ENCODE measurements at places on chromosomes 5 and 9.

GRCh38 chr9:650362-650761 lies 191.1 kb upstream of the DMRT1 start:
- DNase-seq: no peak

DNA sequence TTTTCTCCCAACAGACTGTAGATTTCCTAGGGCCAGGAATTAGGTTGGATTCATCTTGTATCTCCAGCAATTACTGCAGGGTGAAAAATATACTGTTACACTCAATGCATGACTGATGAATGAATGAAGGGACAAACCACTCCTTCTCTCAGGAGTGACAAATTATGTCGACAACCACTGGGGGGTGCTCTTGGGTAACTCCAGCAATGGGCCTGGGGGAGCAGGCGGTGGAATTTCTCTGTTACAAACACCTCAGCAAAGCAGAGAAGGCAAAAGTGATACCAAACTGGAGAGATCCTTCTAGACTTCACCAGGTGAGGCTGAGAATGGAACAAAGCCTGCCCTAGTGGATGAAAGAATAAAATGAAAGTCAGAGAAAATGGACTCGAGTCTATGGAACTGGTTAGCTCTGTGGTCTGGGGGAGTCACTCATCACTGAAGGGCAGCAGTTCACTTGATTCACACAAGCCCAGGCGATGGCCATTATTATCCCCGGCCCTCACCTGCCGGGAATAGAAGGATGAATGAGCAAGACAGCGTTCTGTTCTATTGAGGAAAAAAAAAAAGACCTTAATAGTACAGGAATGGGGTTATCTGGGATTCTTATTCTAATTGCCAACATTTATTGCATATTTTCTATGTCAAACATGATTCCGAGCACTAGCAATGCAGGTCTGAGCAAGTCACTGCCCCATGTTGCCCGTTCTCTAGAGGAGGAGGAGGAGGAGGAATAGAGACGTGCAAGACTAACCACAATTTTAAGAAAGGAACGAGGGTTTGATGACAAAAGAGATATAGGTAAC lies 341.1 kb downstream of the ASTN2 start:
- peak; percentile 81 for DNase-seq

- no peak for DNase-seq
These were observed 244.1 kb upstream of the TNC start for GRCh38 chr9:115362101-115362500.

DNA sequence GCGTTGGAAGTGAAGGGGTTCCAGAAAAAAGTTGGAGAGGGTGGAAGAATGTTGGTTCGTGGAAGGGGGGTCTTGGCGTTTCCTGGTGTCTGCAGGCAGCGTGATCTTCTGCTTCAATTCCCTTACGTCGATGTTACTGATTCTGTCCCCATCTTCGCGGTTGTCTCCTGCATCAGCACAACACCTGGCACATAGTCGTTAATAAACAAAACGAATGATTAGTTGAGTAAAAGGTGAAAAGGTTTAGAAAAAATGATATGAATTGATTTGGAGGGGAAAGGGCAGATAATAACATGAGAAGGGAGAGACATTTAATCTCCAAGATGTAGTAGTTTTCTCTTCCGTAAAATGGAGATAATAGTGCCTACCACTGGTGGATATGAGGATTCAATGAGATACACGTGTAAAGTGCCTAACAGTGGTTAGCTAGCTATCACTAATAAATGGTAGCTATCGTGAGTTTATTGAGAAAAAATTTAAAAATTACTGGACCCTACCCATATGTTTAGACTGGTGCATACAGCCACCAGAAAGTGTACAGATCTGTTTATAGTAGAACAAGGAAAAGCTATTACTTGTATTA lies 556 bp downstream of the MTREX start:
- DNase-seq: peak; percentile 58

GRCh38 chr9:108270051-108270450 lies 585.7 kb downstream of the ACTL7B start:
- DNase-seq: no peak

GRCh38 chr9:108130905-108131304 lies 641.3 kb upstream of the KLF4 start:
- peak; percentile 67 for DNase-seq

DNA sequence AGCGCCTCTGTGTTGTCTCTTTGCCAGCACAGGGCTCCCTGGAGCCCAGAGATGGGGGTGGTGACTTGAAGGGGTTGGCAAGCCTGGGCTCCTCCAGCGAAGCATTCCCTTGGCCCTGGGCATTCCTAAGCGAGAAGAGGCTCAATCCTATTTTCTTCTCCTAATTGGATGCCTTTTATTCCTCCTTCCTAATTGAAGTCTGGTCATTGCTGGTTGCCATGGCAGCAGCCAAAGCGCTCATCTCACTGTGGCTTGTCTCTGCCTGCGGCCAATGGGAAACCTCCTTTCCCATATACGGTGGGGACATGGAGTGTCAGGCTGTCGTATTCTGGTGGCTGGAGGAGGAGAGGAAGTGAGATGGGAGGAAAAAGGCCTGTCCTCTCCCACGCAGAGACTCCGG lies 52.3 kb upstream of the RARS1 start:
- DNase-seq: peak; percentile 75

GRCh38 chr5:157793301-157793700 lies 49.8 kb downstream of the LSM11 start:
- no peak for DNase-seq

GRCh38 chr5:115209279-115209678 lies 39.6 kb upstream of the TRIM36 start:
- DNase-seq: no peak

DNA sequence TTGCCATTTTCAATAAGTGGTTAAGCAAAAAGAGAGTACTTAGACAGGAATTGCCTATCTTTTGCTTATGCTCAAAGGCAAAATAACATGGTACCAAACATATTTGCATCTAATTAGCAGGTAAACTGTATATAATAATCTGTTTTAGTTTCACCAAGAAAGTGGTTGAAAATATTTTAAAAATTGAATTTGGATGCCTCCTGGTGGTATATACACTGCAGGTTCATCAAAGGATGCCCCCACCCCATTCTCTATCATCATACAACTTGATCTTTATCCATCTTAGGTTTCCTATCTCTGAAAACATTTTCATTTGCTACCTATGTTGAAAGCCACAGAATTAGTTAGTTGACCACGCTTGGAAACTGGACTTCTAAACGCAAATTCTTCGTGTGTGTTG lies 47.0 kb upstream of the MROH2B start:
- peak; percentile 5 for DNase-seq

DNA sequence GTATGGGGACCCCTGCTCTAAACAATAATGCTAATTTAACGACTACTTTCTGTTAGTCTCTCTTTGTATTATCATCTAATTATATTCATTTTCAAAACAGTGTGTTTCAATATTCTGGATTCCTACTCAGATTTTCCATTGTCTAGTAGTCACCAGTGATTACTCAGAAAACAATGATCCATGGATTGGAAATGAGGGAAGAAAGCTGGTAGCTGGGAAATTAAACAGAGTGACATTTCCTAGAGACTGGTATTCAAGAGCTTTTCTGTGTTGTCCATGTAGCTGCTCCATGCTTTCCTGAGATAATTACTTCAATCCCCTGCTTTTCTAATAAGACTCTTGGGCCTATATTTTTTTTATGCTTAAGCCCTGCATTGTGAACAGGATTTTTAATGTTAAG lies 1862.1 kb upstream of the C9orf72 start:
- peak; percentile 52 for DNase-seq

GRCh38 chr5:107736638-107737037 lies 65.9 kb upstream of the EFNA5 start:
- DNase-seq: no peak

- DNase-seq: no peak
These were observed 339.6 kb upstream of the CCNH start for GRCh38 chr5:87752362-87752761.

DNA sequence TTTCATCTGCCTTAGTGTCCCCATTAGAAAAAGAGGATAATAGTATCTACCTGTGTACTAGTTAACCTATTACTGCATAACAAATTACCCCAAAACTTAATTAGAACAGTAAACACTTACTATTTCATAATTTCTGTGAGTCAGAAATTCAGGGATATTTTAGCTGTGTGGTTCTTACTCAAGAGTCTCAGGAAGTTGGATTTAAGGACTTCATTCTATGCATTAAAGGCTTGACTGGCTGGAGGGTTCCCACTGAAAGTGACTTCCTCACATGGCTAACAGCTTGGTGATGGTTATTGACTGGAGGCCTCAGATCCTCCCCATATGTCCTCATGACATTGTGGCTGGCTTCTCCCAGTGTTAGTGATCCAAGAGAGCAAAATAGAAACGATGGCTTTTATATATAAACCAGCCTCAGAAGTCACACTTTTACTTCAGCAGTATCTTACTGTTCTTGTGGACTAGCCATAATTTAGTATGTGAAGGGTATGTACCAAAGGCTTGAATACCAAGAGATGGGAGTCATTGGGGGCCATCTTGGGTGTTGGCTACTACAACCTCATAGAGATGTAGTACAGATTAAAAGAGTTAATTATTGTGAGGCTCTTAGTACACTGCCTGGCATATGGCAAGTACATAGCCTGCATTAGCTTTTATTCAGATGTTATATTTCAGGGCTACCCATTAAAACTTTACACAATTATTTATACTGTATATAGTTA lies 9.9 kb downstream of the RAD23B start:
- DNase-seq: no peak

- DNase-seq: no peak
These were observed 83.7 kb downstream of the CEMIP2 start for GRCh38 chr9:71684566-71684965.

GRCh38 chr5:173925449-173926071 lies 37.4 kb downstream of the CPEB4 start:
- DNase-seq: peak; percentile 57

- no peak for DNase-seq
These were observed 182.3 kb downstream of the SPATA31D1 start for GRCh38 chr9:82170866-82171265.

DNA sequence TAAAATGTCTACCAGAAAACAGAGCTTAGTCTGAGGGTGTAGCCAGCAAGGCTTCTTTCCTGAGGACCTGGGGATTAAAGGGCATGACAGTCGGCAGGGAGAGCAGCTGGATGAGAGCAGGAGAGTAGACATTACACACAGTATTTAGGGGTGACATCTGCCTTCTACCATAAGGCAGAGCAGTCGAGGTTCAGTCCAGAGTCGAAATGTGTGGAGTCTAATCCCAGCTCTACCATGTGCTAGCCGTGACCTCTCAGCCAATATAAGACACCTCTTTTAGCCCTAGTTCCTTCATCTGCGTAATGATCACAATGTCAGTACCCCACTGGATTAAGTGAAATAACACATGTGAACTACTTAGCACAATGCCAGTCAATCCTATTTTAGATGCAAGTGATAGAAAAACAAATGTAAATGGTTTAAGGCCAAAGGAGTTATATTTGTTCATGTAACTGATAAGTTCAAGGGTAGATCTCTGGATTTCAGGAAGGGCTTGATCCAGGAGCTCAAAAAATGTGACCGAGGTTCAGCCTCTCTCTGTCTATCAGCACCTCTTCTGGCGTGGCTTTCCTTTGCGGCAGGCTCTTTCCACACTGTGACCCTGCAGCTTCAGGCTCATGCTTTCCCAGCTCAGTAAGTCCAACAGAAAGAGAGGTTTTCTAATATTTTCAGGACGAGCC lies 16.2 kb upstream of the CPLX2 start:
- DNase-seq: no peak

DNA sequence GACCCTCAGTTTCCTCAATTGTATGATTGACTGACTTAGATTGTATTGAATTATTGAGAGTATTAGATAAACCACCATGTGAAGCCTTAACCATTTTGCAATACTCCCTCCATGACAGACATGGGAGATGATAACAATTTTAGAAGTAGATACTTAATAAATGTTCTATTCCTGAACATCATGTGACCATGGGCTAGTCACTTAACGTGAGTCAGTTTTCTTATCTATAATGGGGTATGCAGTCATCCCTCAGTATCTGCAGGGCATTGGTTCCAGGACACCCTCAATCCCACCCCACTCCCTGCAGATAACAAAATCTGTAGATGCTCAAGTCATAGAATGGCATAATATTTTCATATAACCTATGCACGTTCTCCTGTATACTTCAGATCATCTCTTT lies 31.0 kb downstream of the SNX18 start:
- no peak for DNase-seq
